ENCODE measurements at places on chromosomes 1 and 21.
A peak's percentile ranks its signal among the peaks of the same experiment; 100 is the strongest.

GRCh38 chr1:176206006-176206960, 803 bp downstream of the COP1 start:
- no peak for DNase-seq

DNA sequence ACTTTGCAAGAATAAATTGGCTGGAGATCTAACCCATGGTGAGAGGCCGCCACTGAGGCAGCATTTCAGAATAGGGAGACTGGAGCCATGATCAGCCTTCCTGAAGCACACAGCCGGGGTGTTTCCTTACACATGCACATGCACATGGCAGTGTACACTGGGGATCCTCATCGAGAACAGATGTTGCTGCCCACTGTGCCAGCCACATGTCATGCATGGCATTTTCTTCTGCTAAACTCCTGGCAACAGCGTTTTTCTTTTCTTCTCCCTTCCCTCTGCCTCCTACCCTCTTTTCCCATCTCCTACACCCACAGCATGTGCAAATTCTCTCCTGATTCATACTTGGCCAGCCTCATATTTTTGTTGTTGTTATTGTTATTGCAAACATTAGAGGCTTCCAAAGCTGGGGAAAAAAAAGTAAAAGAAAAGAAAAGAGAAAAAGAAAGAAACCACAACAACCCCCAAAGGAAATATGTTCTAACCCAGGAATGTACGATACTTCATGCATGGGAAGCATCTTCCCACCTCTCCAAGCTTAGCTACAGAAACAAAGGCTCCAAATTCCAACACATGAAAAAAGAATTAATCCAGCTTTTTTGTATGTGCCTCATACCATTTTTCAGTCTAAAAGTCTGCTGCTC, 344.0 kb downstream of the ASTN1 start:
- DNase-seq = no peak

DNA sequence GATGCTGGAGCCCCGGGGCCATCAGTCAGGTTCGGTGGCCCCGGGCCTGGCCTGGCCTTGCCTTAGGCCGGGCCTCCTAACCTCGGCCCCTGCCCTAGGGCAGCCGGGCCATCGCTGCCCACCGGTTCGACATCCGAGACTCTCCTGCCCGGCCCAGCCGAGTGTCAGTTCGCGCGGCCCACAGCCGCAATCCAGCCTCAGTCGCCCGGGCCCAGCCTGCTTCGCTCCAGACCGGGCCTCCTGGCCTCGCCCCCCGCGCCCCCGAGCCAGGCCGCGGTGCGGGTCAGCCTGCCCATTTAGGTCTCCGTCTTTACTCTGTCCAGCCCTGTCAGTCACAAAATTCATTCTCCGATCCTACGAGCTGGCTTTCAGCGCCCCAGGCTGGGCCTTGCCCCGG, 777 bp downstream of the LRRC41 start:
- peak; percentile 6 for DNase-seq

DNA sequence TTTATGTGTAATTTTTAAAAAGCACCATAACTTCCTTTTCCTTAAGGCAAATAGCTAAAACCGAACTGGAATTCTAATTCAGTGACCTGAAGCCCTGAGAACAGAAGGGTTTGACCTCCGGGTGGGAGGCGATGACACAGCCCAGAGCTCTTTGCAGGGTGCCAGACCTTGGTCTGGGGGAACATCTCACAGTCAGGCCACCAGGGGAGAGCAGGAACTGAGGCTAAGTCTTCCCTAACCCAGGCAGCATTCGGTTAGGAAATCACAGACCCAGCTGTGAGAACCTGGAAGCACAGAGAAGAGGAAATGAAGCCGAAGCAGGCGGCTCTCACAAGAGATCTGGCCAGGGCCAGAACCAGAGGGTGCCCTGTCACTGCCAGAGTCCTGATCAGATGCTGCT, 444.8 kb downstream of the TTLL7 start:
- no peak for DNase-seq

DNA sequence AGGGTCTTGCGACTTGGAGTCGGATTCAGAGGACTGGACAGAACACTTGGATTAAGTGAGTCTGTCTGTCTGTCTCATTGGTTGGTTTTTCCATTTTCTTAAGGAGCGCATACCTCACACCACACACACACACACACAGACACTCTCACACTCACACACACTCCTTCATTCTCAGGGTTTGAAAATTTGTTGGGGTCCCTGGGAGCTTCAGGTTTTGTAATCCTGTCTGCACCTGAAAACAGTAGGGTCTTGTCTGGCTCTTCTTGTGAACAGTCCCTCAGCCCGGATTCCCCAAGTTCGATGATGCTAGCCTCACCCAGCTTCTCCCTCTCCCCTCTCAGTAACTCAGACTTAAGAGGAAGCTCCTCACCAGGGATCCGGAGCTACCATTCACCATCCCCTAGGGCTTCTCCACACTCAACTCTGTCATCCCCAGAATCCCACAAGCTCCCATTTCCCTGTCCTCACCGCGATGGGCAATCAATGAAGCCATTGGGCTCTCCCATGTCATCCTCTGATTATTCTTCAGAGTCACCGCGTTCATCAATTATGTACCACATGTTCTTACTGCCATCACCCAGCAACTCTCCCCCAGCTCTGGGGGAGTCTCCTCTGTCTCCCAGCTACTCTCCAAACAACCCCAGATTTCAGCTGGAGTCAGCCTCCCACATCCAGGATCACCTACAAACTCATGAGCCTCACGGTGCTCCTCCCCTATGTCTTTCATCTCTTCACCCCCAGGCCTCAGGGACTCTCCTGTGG, 1530.9 kb upstream of the TPTE start:
- no peak for DNase-seq

All from stimulated activated CD8-positive, alpha-beta memory T cell treated with anti-CD3 and anti-CD28 coated beads, Interleukin-4, amount 100 ng/mL, for 1 hour (primary cell).